ENCODE measurements at places on chromosomes 12 and 14.

GRCh38 chr14:80498533-80498932, 287.2 kb upstream of the DIO2 start:
- no peak for DNase-seq

- no peak for DNase-seq
Measured at GRCh38 chr14:100012478-100013327, 52.5 kb upstream of the EVL start.

- DNase-seq, result no peak
Measured at GRCh38 chr12:15405606-15406005, 83.3 kb downstream of the PTPRO start.

DNA sequence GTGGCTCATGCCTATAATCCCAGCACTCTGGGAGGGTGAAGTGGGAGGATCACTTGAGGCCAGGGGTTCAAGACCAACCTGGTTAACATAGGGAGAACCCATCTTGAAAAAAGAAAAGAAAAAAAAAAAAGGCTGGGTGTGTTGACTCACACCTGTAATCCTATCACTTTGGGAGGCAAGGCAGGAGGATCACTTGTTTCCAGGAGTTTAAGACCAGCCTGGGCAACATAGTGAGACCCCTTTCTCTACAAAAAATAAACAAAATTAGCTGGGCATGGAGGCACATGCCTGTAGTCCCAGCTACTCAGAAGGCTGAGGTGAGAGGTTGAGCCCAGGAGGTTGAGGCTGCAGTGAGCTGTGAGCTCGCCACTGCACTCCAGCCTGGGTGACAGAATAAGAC, 23.0 kb upstream of the LRP1-AS start:
- no peak for DNase-seq
